ENCODE measurements at places on chromosomes 3 and 15.

DNA sequence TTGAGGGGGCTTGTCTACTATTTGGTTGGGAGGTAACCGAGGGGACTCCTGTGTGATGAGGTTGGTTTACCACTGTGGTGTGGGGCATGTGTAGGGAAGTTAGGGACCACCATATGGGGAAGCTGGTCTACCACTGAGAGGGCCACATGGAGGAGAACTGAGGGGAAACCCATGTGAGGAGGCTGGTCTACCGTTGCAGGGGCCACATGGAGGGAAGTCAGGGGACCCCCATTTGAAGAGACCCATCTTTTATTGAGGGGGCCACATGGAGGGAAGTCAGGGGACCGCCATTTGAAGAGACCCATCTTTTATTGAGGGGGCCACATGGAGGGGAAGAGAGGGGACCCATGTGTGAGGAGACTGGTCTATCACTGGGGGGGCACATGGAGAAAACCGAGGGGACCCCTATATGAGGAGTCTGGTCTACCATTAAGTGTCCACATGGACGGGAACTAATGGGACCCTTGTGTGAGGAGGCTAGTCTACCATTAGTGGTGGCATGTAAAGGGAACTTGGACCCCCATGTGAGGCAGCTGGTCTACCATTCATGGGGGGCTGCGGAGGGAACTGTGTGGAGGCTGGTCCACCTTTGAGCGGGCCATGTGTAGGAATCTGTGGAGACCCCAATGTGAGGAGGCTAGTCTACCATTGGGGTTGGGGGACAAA lies 165.5 kb downstream of the FBLN2 start:
- no peak for DNase-seq

- DNase-seq, result no peak
These were observed 1.9 kb downstream of the MB21D2 start for GRCh38 chr3:192915722-192916121.

DNA sequence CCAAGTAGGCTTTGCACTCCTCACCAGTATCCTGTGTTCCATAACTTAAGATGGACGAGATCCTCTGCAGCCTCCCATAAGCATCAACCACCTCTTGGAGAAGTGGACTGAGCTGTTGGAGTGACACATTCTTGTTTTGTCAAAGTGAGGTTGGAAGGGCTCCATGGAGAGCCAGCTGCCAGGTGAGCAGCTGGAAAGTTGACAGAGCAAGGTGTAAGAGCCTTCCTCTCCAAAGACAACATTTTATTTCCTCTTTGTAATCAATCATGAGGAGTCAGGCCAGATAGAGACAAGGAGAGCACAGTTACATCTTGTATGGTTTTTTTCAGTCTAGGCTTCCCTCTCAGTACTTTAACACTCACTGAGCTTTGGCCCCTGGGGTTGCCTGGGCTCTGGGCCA lies 5.1 kb downstream of the ABI3BP start:
- DNase-seq, result no peak

DNA sequence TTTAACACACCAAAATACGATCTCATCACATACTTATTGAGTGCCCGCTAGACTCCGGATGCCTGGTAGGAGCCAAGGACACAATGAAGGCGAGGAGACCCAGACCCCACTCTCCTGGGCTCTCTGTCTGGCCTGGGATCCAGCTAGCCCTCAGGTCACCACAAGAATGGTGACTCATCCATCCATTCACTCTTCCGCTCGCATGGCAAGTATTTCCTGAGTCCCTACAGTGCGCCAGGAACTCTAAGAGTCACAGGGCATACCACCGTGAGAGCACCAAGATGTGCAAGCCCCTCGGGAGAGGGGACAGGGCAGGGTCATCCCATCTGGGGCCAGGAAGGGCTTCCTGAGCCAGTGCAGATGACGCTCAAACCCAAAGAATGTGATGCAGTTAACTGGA lies 101.6 kb upstream of the PRR20G start:
- DNase-seq, result no peak

GRCh38 chr3:106560451-106560966 lies 691.7 kb upstream of the CBLB start:
- no peak for DNase-seq

GRCh38 chr15:25136119-25136518 lies 181.3 kb downstream of the SNRPN start:
- DNase-seq, result no peak

GRCh38 chr3:43790476-43790875 lies 99.7 kb downstream of the ABHD5 start:
- no peak for DNase-seq

- no peak for DNase-seq
These were observed at the start of gene LHFPL4 for GRCh38 chr3:9553021-9553947. Gene LHFPL4, minus strand, starts transcription at chr3:9553822. Its CDS starts 1,143 bp downstream, at chr3:9552679.

DNA sequence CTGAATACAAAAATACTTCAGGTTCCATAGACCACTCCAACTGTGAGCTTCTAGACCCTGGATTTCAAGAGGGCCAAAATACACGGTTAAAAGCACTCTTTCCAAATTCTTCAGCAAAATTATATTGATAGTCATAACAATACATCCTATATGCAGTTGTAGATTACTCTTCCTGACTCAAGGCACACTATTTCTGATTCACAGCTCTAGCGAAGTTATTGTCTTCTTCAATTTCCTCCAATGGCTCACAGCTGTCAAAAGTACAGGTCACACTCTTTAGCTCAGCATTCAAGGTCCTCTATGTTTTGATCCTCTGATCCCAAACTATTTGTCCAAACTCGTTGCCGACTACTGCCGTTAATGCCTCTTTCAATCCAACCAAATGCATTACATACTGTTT lies 13.5 kb upstream of the CCDC80 start:
- no peak for DNase-seq

- DNase-seq, result no peak
These were observed 27.7 kb upstream of the SLC2A2 start for GRCh38 chr3:171054231-171054630.

DNA sequence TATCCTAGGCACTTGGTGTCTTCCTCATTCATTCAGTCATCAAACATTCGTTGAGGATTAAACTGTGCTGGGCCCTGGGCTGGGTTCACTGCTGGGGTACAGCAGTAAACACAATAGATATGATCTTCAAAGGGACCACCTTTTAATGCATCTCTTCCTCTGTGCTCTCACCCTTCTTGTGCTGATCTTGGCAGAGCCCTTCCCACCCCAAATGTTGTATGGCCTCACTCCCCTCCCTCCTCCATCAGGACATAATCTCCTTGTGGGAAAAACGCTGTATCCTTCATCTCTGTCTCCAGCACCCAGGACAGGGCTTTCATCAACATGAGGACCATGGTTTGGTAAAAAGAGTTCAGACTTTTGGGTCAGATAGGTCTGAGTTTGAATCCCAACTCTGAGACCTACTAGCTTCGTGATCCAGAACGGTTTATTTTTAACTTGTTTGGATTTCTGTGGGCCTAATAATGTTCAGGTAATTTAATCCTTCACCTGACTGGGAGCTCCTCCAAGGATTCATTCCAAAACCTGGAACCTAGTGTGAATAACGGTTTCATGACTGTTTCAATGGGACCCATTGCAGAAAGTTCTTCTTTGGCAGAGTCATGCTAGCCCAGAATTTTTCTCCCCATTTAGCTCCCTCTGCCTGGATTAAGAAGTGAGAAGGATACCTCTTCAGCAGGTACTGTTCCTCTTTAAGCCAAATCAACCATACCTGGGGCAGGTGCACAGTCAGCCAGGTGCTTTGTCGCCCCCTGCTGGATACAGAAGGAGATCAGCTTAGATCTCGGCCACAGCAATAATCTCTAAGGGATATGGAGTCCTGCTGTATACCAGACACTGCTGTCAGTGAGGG lies 5.2 kb upstream of the WNT7A start:
- DNase-seq, result peak; percentile 46

GRCh38 chr3:126996905-126997304 lies 14.0 kb downstream of the PLXNA1 start:
- no peak for DNase-seq

All from DND-41 (cell line).